Activated CD4-positive, alpha-beta T cell treated with anti-CD3 and anti-CD28 coated beads, Interleukin-2, Interleukin-6, amounts not matched to agents 100 ng/mL and 50 ng/mL, durations not matched to agents 16 hours and 8 hours (primary cell): ENCODE measurements at places on chromosomes 1 and 21.

GRCh38 chr1:86648255-86648654, 56.1 kb upstream of the SH3GLB1 start:
- no peak for DNase-seq

DNA sequence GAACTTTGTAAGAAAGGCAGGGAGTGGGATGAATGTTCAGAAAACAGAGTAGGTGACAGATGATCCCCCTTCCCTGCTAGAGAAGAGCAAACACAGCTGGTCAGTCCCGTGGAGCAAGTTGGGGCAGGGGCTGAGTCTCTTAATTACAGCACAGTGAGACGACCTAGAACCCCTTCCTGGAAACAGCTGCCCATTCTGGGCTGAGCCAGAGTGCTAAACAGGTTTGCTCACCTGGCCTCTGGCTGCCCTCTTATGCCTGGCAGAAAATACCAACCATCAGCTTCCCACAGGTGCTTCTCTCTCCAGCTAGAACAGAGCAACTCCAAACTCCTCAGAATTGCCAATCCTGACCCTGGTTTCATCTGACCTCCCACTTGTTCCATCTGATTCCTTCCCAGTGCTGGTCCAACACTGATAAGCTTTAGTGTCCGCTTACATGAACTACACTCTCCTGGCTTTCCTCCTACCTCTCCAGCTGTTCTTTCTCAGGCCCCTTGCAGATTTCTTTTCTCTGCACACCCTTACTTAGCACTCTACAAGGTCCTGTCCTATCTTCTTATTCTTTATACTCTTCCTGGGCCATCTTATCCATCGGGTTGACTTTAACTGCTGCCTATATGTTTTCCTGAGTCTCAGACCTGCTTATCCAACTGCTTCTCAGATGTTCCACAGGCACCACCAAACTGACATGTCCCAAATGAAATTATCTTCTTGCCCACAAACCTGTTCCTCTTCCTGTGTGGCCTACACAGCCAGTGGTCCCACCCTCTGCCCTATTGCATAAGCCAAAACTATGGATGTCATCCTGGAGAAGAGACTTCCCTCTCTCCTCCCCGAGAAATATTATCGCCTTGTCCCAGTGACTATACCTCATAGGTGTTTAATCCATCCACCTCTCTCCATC, 22.6 kb upstream of the COL9A2 start:
- no peak for DNase-seq

GRCh38 chr1:231866392-231867331, 240.1 kb downstream of the DISC1 start:
- peak; percentile 61 for DNase-seq

GRCh38 chr1:58402444-58402843, 144.1 kb downstream of the OMA1 start:
- DNase-seq: no peak

- no peak for DNase-seq
Measured at GRCh38 chr21:24856326-24856725, 751.0 kb downstream of the MRPL39 start.

- no peak for DNase-seq
Measured at GRCh38 chr1:96416701-96417444, 304.7 kb upstream of the PTBP2 start.

DNA sequence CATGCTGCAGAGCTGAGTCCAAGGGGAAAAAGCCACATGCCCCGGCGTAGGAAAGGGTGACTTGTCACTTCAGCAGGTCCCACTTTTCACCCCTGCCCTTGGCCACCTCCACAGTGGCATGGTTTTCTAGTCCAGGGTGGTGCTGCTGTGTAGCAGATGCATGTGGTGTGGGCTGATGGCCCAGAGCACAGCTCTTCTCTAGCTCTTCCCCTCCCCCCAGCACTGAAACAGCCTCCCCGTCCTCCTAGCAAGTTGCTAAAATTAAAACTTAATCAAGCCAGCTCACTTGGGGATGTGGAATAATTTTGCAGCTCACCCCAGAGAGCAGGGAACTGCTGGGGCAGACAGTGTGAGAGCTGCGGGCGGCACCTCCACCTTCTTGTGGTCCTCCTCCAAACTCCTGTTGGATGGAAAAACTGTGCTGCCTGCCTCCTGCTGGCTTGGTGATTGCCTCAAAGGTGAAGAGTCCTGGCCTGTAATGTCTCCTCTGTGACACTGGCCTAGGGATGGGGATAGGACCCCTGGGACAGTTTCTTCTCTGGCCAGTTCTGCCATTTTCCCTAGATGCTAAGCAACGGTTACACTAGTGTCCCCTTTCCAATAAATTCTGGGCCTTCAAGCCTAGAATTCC, 91.6 kb downstream of the RNF220 start:
- DNase-seq: no peak

- peak; percentile 84 for DNase-seq
Measured at GRCh38 chr1:109667452-109668122, at the start of gene GSTM2. Gene GSTM2 (plus strand): TSS chr1:109668057. CDS start chr1:109668116, 59 bp downstream.

DNA sequence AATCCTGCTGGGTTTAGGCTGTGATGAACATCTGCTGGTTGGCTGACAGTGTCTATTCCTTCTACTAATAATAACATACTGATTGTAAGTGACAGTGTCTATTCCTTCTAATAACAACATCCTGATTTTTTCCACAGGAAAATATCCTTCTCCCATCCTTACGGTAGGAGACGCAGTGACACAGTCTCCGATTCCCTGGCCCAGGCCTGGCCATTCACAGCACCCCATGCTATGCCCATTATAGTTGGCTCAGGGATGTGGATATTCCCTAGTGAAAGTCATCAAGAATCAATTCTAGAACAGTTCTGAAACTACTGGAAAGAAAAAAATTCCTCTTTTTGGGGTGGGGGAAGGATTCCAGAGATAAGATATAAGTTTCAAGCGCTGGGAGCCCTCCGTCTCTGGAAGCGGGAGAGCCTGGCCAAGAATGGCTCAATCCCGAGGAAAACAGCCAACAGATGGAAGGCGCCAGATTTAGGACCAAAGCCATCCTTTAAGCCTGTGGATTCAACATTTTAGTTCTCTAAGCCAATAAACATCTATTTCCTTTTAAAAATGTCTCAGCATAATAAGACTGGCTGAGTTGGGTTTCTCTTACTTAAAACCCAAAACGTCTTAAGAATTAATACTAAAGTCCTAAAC, 88.6 kb downstream of the GPATCH2 start:
- DNase-seq: no peak

- DNase-seq: no peak
Measured at GRCh38 chr1:26190373-26190987, at the start of gene CATSPER4. Gene CATSPER4 (plus strand): TSS chr1:26190602. CDS start chr1:26190628, 26 bp downstream.

DNA sequence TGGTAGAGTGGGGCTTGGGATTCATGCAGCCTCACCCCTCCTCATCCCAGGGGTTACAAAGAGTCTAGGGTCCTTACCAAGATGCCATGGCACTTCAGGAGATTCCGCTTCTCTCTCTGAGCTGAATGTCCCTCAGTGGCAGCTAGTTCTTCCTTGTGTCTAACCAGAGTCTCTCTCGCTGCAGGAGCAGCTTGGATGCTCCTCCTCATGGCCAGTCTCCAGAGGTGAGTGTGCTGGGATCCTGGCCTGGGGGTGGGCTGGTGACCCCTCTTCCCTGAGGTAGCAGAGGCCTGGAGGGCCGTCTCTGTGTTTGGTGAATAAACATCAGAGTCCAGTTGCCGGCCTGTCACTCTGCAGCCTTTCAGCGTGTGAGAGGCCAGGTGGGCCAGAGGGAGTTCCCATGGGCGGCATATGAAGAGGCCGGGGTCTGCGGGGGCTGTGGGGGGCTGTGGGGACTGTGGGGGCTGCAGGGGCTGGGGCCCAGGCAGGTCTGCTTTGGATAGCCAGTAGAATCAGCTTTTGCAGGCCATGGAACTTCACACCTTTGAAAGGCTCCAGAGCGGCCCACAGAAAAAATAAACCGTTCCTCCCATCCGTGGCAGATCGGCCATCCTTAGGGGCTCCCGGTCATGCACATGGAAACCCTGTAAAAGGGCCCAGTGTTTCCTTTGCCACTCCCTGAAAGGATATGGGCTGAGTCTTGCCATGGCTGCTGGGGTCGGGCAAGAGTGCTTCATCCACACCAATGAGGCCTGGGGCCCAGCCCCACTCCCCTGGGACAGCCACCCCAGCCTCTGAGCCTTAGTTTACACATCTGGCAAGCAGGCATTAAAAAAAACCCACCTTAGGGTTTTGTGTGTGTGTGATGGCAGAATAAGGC, 256.4 kb downstream of the FOXD2 start:
- no peak for DNase-seq

- DNase-seq: no peak
Measured at GRCh38 chr1:37485902-37486679, 11.7 kb downstream of the ZC3H12A start.

DNA sequence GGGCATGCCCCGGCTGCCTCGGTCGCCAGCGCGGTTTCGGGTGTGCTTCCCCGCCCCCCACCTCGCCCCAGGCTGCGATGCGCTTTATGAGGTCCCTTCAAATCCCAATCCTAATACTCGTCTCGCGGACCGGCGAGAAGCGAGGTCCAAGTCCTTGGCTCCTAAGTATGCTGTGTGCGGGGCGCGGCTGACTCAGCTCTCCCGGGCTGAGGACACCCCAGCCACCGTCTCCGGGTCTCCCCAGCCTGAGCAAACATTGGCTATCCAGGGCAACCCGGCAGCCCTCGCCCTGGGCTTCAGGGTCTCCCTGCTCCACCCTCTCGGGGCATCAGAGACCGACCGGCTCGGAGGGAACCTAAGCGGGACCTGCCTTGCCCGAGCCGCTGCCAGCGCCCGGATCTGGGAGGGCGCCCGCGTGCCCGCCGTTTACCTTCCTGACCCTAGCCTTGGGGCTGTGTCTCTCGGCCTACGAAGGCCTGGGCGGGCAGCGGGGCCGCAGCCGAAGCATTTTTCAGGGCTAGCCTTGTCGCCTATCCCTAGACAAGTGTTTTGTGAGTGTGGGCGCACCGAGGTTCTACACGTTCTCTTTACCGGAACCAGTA, 1.2 kb downstream of the ITPKB start:
- peak; percentile 64 for DNase-seq

DNA sequence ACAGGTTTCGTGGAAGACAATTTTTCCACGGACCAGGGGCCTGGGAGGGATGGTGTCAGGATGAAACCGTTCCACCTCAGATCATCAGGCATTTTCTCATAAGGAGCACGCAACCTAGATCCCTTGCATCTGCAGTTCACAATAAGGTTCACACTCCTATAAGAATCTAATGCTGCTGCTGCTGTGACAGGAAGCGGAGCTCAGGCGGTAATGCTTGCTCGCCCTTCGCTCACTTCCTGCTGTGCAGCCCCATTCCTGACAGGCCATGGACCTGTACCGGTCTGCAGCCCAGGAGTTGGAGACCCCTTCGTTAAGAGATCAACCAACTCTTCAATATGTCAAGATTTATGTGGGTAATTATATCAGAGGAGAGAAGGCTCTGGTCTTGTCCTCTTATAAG, 3.3 kb upstream of the DHX9 start:
- no peak for DNase-seq

DNA sequence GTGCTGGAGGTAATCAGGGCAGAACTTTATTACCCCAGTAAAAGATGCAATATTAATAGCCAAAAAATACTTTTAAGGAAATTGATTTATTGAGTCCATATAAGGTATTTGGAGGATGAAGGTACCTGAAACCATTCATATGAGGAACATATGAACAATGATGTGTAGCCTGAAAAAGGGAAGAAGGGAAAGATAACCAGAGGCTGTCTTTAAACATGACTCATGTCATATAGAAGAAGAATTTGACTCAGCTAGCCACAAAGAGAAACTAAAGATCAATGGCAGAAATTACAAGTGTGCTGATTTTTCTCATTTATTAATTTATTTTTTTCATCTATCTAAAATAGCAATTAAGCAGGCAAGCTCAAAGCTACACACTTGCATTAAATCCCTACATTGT, 136.2 kb upstream of the DUSP10 start:
- peak; percentile 55 for DNase-seq

DNA sequence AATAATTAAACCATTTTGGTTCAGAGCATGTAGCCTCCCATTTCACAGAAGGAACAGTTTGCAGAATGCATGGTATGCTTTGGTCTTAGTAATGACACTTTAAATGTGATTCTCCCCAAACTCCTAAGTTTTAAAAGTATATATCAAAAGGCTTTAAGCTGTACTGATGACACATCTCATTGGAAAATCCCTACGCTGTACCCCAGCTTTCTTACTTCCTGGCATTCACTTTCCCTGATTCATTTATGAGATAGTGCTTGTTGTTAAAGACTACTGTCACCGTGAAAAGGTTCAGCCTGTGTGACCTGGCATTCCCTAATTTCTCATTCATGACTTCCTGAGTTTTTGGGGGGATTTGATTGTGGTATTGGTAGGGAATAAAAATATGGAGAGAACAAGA, 53.4 kb downstream of the MPZL1 start:
- DNase-seq: no peak

DNA sequence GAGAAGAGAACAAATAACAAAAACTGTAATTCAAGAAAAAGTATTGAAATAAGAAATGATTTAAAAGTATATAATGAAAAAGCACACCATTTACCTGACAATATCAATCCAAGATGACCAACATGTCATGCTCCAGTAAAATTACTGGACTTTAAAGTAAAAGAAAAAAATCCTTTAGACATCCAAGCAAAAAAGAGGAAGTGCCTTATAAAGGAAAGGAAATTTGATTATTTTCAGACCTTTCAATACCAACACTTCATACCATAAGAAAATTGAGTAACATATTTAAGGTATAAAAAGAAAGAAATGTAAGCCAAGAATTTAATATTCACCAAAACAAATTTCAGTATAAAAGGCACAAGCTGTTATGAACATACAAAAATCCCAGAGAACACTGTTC, 46.2 kb upstream of the SSX2IP start:
- no peak for DNase-seq
